Occipital lobe (tissue), 3 donors: ENCODE measurements at places on chromosomes 16 and 17.

DNA sequence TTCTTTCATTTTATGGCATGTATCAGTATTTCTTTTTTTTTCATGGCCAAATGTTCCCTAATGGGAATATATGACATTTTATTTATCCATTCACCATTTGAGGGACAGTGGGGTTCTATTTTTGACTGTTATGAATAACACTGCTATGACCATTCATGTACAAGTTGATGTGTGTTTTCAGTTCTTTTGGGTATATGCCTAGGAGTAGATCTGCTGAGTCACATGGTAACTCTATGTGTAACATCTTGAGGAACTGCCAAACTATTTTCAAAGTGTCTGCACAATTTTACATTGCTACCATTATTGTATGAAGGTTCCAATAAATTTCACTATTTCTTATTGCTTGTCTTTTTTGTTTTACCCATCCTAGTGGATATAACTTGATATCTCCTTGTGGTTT lies 223.0 kb downstream of the TANC2 start:
- DNase-seq, result no peak

DNA sequence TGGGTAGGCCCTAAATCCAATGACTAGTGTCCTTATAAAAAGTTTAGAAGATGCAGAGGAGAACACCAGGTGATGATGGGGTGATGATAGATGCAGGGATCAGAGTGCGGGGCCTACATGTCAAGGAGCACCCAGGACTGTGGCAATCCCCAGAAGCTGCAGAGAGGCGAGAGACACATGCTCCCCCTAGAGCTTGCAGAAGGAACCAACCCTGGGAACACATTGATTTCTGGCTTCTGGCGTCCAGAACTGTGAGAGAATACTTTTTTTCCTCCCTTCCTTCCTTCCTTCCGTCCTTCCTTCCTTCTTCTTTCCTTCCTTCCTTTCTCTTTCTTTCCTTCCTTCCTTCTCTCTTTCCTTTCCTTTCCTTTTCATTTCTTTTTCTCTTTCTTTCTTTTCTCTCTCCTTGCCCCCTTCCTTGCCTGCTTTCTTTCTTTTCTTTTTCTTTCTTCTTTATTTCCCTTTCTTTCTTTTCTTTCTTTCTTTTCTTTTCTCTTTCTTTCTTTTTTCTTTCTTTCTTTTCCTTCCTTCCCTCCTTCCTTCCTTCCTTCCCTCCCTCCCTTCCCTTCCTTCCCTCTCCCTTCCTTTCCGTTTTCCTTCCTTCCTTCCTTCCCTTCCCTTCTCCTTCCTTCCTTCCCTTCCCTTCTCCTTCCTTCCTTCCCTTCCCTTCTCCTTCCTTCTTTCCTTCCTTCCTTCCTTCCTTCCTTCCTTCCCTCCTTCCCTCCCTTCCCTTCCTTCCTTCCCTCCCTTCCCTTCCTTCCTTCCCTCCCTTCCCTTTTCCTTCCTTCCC lies 134.3 kb downstream of the HAPSTR1 start:
- DNase-seq, result no peak

- DNase-seq, result no peak
Observed at GRCh38 chr17:76772842-76773525, 35.1 kb downstream of the MFSD11 start.

DNA sequence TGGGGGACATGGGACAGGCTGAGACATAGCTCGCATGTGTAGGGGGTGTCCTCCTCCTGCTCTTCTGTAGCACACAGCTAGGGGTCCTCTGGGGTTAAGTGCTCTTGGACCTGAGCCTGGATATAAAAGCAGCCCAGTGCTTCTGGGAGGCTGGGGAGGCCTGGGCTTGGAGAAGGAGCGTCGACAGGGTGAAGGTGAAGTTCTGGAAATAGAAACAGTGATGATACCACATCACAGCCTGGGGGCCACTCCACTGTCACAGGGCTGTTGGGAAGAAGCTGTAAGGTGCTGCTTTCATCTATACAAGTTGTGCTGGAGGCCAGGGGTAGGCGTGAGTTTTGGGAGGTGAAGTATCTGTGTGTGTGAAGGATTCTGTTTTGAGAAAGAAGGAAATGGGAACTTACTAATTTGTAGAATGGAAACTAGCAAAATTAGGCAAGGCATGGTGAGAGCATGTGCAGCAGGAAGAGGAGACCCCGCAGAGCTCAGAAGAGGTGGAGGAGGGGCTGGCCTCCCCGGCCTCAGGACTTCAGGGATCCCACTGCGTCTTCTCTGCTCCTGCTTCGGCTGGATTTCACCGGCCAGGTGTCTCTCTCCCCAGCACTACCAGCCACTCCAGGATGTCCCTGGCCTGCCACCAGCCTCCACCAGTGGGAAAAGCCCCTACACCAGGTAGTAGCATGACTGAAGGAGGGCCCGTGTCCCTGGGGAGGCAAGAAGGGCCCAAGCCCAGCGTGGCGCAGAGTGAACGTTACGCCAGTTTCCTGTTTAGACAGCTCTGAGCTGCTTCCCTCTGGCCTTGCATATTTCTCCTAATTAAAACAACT lies 19.4 kb downstream of the PLCG2 start:
- no peak for DNase-seq

DNA sequence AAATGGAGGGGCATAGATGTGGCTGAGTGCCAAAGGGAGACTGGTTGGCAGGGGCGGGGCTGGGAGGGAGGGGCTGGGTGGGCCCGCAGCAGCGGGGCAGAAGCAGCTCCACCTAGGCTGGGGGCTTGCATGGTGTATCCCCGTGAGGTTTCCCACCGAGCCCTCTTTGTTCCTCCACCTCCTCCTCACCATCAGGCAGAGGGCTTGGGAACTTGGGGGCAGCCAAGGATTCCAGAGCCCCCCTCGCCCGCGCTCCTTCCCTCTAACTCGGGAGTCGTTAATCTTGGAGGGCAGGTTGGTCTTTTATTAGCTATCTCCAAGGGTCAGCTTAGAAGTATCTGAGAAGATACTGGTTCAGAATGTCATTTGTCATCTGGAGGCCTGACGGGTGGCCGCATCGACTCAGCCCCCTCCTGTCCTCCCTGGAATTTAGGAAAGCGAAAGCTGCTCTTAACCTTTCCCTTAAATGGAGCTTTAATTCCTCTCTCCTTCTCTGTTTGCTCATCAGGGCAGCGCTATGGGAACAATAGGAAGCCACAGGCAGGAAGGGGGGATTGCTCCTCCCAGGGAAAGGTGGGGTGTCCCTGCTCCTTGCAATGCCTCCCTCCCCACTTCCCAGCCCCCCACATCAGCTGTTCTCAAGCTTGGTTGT lies 274.3 kb upstream of the XYLT1 start:
- no peak for DNase-seq

GRCh38 chr16:10763456-10763855 lies 19.8 kb downstream of the NUBP1 start:
- DNase-seq, result no peak

- no peak for DNase-seq
Observed at GRCh38 chr17:71409712-71410111, 711.1 kb upstream of the SOX9 start.

GRCh38 chr17:13825526-13826040 lies 223.9 kb upstream of the HS3ST3A1 start:
- DNase-seq, result no peak

DNA sequence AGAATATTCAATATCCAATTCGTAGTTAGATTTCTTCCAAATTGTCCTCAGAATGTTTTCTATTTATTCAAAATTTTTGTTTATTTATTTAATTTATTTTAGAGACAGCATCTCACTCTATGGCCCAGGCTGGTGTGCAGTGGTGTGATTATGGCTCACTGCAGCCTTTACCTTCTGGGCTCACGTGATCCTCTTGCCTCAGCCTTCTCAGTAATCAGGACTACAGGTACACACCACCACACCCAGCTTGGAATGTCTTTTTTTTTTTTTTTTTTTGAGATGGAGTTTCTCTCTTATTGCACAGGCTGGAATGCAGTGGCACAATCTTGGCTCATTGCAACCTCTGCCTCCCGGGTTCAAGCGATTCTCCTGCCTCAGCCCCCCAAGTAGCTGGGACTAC lies 3.5 kb upstream of the DRG2 start:
- DNase-seq, result no peak

- DNase-seq, result no peak
Observed at GRCh38 chr16:9903-10665, 43.3 kb downstream of the POLR3K start.

- DNase-seq, result no peak
Observed at GRCh38 chr17:5819396-5819795, 235.1 kb upstream of the NLRP1 start.

DNA sequence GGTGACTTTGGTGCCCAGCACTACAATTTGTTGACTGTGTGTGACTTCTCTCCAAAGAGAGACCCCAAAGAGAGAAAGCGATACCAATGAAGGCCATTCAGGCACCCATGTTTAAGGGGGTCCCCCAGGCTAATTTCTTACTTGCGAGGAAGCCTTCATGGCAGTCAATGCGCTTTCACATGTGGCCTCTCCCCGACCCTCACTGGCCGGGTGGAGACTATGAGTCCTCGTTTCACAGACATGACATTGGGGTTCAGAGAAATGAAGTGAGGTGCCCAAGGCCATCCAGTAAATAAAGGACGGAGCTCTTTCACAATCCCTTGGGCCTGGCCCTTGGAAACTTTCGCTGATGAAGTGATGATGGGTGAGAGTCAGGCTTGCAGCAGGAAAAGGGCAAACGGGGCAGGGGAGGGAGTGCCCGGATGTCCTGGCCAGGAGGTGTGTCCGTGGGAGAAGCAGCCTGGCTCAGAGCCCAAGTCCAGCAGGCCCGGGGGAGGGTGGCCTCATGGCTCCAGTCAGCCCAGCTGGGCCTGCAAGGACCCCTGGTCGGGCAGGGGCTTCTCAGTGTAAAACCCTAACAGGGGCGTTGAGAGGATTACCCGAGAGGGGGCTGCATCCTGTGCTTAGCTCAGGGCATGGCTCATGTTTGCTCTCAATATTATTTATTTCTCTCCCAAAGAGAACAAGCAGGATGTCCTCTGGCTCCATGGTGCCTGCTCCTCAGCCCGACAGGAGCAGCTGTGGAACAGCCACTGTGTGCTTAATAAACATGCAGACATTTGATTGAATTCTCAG lies 14.7 kb downstream of the TBX2 start:
- DNase-seq, result no peak

DNA sequence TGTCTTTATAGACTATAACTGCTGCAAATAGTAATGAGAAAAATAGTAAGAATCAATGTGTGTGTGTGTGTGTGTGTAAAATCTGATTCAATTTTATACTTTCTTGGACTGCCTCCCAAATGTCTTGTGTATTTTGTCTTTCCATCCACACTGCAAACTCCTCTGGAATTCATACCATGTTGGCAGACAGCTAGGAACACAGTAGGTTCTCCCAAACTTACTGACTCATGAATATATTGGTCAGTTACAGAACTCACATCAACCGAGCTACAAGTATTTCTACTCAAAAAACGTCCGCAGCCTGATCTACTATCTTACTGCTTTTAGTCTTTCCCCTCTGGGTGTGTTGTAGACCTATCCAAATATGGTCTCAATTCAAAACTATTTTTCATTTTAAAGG lies 542.7 kb upstream of the PSMD7 start:
- DNase-seq, result no peak

DNA sequence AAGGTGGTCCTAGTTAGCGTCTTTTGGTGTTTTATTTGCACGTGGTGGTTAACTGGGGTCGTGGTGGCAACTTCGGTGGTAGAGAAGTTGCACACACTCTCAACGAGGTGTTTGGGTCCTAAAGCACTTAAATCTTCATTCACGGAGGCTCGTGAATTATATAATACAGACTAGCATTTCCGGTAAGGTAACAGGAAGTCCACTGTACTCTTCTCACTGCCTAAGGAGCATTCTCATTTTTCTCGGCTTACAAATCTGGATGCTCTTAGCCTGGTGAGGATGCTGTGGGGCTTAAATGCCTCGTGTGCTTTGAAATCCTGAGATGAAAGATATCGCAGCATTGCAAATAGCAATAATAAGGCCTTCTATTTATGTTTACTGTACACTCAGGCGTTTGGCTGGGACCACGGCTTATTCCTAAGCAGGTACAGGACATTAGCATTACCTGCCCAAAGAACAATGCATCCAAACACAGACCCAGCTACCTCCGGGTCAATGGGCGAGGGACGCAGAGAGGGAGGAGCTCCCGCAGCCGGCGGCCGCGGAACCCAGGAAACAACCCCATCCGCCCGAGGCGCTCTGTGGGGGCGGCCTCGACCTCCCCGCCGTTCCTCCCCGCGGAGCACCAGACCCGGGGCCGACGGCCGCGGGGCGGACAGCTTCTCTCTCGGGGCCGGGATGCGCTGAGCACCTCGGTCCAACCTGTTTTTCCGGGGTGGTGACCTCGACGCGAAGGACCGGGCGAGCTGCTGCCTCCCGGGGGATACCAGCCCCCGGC lies 856 bp downstream of the DNAJA2 start:
- no peak for DNase-seq

DNA sequence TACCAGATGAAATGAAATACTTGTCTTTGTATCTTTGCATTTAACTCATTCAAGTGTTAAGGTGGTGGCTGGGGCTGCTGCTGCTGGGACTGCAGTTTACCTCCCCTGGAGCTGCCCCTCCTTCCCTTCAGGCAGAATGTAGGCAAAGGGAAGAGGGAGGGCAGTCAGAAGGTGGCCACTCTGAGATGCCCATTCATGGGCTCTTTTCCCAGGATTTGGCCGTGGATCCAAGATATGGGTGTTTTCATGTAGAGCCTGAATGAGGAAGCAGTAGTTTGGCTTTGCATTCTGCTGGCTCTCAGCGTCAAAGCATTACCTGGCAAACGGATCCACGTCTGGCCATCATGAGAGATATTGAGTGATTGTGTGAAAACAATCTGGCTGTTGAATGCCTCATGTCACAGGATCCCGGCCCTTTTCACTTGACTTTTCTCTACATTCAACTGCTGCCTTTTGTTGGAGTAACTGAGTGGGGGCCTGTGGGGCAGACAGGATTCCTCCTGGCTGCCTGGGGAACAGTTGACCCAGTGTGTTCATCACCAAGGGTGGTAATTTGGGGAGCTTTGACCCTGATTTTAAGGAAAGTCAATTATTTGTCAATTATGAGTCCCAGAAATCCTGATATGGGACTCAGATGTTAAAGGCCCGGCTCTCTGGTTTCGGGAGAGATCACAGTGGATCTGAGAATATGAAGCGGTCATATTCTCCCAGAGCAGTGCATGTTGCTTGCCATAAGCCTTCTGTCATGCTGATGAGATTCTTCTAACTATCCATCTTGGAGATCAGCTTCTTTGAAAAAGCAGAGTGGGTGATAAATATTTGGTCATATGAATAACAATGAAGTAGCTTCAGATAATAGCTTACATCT lies 236.8 kb downstream of the IRX3 start:
- DNase-seq, result no peak

GRCh38 chr16:86982912-86983311 lies 334.3 kb downstream of the C16orf95 start:
- DNase-seq, result no peak

DNA sequence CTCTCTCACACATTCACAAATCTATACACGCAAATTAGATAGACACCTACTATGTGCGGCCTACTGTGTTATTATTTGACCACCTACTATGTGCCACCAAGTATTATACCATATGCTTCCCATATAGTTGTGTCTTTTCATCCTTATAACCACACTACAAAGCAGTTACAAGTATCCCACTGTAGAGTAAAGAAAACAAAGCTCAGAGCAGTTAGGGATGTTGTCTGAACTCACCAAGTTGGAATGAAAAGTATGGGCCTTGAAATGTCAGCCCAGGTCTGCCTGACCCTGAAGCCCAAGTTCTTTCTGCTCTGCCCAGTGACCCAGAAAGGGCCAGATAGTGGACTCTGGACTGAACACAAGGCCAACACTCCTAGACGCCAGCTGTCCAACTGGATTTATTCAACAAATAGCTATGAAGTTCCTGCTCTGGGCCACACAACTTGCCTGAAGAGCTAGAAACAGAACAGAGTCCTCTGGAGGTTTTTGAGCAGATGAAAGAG lies 8.5 kb downstream of the KRT37 start:
- no peak for DNase-seq
